Activated T-cell treated with anti-CD3 and anti-CD28 coated beads, Interleukin-2, amount 50 U/mL, for 24 hours (primary cell): ENCODE measurements at places on chromosomes 6 and 20.

DNA sequence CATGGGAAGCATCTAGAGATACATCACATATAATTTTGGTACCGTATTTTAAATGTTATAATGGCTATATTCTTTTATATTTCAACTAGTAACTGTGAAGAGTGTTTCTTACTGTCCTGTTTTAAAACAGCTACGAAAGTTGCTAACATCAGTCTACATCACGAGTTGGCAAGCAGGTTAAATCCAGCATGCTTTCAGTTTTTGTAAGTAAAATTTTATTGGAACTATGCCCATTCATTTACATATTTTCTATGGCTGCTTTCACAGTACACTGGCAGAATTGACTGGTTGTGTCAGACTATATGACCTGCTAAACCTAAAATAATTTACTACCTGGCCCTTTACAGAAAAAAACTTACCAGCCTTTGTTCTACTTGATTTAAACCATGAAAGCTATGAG is 478.1 kb downstream of the PHF3 start:
- DNase-seq: no peak

GRCh38 chr6:156423075-156423474 is 354.1 kb upstream of the ARID1B start:
- no peak for DNase-seq

DNA sequence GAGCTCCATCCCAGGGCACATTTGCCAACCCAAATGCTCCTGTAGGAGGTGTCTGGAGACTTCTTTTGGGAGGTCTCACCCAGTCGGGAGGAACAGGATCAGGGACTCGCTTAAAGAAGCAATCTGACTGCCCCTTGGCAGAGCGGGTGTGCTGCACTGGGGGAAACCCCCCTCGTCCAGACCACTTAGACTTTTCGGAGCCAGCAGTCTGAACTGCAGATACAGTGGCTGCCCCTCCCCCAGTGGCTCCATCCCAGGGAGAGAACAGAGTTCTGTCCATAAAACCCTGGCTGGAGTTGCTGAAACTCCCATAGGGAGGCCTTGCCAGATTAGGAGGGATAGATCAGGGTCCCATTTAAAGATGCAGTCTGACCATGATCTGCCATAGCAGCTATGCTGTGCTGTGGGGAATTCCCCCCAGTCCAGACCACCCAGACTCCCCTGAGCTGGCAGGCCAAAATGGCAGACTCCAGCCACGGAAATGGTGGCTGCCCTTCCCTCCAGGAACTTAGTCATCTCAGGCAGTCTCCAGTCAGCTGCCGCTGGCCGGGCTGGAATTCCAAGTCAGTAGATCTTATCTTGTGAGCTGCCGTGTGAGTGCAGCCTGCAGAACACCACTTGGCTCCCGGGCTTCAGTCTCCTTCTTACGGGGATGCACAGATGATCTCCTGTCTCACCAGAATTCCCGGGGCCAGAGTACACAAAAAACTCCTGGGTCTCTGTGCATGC is 278.1 kb upstream of the SASH1 start:
- DNase-seq: no peak

GRCh38 chr20:43941476-43942200 is 27.0 kb downstream of the TOX2 start:
- DNase-seq: no peak

GRCh38 chr6:117371492-117371891 is 54.2 kb downstream of the ROS1 start:
- no peak for DNase-seq

GRCh38 chr6:168106633-168107005 is 27.6 kb upstream of the FRMD1 start:
- no peak for DNase-seq

- DNase-seq: no peak
Observed at GRCh38 chr6:107413966-107414645, 45.3 kb downstream of the PDSS2 start.

GRCh38 chr6:81847866-81848265 is 95.4 kb upstream of the TENT5A start:
- DNase-seq: no peak

- DNase-seq: no peak
Observed at GRCh38 chr6:70954750-70955149, 2.1 kb downstream of the B3GAT2 start.

DNA sequence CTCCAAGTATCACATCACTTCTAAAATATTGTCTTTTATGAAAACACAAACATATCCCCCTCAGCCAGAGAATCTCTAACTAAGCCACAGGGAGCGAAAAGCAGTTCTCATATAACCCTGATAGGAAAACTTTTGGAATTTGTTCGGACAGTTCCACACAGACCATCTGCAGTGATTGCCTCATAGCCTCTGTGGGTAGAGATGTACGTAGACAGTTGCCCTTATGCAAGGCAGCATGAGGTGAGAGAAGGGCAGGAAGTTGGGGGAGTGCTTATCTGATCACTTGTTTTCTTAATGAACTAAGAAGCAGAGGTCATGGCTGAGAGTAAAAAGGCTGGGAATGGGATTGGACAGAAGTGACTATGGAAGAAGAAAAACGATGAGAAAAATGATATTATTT is 39.6 kb downstream of the SLC23A2 start:
- DNase-seq: no peak

GRCh38 chr6:13049666-13050254 is 278.6 kb downstream of the TBC1D7 start:
- no peak for DNase-seq

- no peak for DNase-seq
Observed at GRCh38 chr6:35893246-35893645, 27.7 kb downstream of the SRPK1 start.

- DNase-seq: no peak
Observed at GRCh38 chr6:163253556-163254213, 160.8 kb upstream of the QKI start.
